ENCODE measurements at places on chromosomes 5 and 9. TPM values are rescaled to one million over a fixed set of nuclear protein-coding genes. Genes with fewer than 3 reads are reported as not detected.

DNA sequence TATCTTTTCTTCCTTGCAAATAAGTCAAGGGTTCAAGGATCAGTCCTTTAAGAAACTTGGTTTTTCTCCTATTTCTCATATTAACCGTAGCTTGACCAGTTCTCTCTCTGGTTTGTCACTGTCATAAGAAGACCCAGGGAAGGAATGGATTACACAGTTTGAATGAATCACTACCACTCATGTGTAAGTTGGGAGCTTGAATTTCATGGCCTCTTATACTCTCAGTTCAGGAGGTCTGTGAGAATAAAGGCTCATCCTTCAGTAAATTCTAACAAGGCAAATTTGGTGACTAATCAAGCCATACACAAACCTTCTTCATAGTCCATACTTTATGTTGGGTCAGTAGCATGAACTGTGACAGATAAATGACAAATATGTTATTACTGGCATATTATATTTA lies 323.1 kb upstream of the ACTBL2 start:
- no peak overlapping the region for H3K4me3 ChIP-seq
- no peak for DNase-seq
- H3K36me3 ChIP-seq, result no peaks in the 10 kb centered on the region
- H3K27ac ChIP-seq, result no peak overlapping the region

DNA sequence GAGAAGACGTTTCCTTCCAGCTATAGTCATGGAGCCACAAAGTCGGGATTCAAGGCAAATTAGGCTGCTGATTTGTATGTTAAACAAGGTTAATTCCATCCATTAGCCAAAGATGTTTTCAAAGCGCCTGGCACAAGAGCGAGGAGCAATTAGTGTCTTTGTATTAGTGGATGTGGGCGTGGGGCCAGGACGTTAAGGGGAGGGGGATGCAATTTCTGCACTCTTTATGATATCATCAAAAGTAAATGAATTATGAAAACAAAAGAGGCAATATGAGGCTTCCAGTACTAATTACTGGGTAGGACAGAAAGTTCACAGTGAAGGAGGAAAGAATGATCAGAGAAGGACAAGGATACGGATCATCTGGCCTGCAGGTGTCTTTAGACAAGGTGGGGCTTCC lies 230.9 kb upstream of the MSX2 start:
- H3K27me3 ChIP-seq, result no peaks in the 10 kb centered on the region
- DNase-seq, result no peak
- H3K27ac ChIP-seq, result no peak overlapping the region
- no peak overlapping the region for H3K4me3 ChIP-seq
- no peaks in the 10 kb centered on the region for H3K36me3 ChIP-seq
- H3K4me1 ChIP-seq, result no peaks in the 10 kb centered on the region

The WNT8A gene
- not detected for total RNA-seq

The SLC6A18 gene
- total RNA-seq, result not detected

DNA sequence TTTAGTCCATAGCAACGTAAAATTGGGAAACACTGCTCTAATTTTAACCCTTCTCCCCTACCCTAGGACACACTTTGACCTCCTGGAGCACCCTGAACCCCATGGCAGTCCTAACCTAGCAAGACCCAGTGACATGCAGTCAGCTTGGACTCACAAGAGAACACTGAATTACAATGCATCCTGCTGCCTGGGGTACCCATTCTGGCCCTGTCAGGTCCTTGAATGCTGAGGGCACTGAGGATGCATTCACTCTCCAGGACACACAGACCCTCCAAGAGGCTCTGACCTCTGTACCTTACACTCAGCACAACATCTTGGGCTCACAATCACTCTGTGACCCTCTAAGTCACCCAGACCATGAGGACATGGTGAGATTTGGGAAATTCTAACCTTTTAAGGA lies 1.8 kb upstream of the PROP1 start:
- DNase-seq, result no peak
- no peaks in the 10 kb centered on the region for H3K27me3 ChIP-seq
- no peaks in the 10 kb centered on the region for H3K4me1 ChIP-seq
- no peak overlapping the region for H3K4me3 ChIP-seq
- H3K36me3 ChIP-seq, result no peaks in the 10 kb centered on the region

The HCN1 gene
- not detected for total RNA-seq

The CTXN3 gene
- 0.35 TPM for total RNA-seq

The HSPB3 gene
- not detected for total RNA-seq

DNA sequence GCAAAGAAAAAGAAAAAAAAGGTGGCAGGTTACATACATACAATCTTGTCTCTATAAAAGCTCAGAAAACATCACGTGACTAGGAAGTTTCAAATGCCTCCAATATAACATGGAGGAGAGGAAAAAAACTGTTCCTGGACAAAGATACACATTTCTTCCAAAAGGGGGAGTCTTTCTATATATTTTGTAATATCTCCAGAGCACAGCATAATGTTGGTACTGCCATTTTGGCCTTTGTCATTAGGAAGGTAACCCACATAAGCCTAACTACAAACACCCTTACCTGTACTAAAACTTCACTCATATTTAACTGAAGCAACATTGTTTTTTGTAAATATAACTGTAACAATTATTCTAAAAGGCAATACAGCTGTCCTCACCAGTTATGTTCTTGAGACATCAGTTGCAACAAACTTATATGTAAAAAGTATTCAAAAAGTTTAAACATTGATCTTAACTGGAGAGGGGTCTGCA lies 1.2 kb upstream of the BTF3 start:
- H3K4me1 ChIP-seq, result peaks cover 7% of the 10 kb centered on the region
- peaks cover 3% of the 10 kb centered on the region for H3K36me3 ChIP-seq
- H3K4me3 ChIP-seq, result no peak overlapping the region
- peak; percentile 84 for DNase-seq
- H3K27me3 ChIP-seq, result no peaks in the 10 kb centered on the region
- no peak overlapping the region for H3K27ac ChIP-seq
